Retina (tissue), 1 donor: ENCODE measurements at places on chromosomes 12 and 14.

- DNase-seq: no peak
These were observed 41.6 kb upstream of the NTF3 start for GRCh38 chr12:5390174-5390799.

- DNase-seq: peak; percentile 80
These were observed at the start of gene TMEM120B for GRCh38 chr12:121712461-121713256. Gene TMEM120B (plus strand): TSS chr12:121712752. CDS start chr12:121712896, 144 bp downstream.

GRCh38 chr12:82069931-82070514 is 288.2 kb downstream of the CCDC59 start:
- no peak for DNase-seq

DNA sequence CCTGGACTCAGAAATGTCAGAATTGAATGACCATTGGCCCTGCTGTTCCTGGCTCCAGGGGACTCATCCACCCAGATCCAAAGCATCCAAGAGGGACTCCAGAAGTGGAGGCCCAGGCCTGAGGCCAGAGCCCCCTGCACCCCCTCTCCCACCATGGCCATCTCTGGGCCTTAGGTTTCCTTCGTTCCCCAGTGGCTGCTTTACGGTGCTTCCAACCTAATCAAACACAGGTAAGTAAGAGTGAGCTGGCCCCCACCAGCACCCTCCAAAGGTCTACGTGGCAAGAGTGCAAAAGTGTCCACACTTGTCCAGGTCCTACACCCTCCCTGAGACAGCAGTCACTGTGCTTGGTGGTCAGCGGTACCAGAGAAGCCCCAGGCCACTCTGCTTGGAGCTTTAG is 139.0 kb downstream of the DPF3 start:
- DNase-seq: no peak

DNA sequence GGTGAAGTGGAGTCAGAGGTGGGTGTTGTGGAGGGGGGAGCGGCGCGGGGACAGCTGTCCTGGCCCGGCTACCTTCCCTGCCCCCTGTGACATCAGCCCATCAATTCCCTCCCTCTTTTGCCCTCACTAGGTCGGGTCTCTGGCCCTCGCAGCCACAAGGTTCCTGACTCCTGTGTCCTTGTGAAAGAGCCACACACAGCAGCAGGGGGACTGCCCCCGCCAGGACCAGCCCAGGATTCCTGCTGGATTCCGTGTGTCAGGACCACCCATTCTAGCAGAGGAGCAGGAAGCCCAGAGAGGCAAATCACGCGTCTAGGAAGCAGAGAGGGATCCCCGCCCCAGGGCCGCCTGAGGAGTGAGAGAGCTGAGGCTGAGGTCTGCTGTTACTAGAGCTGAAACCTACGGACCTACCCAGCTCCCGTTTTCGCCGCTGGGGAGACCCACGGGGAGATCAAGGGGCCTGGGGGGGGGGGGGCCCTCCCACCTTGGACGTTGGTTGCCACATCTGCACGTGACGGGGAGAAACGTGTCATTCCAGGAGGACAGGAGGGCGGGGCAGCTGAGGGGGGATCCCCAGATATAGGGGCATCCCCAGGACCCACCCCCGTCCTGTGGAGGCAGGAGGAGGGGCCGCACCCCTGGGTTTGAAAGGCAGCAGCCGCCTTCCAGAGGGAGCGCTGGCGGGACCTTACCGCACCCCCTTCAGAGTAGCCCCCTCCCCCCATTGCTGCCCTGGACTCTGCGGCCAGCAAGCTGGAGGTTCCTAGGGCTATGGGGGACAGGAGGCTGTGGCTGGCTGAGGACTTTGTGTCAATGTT is 12.5 kb upstream of the INF2 start:
- DNase-seq: peak; percentile 63
